ENCODE measurements at places on chromosomes 5 and 9.

DNA sequence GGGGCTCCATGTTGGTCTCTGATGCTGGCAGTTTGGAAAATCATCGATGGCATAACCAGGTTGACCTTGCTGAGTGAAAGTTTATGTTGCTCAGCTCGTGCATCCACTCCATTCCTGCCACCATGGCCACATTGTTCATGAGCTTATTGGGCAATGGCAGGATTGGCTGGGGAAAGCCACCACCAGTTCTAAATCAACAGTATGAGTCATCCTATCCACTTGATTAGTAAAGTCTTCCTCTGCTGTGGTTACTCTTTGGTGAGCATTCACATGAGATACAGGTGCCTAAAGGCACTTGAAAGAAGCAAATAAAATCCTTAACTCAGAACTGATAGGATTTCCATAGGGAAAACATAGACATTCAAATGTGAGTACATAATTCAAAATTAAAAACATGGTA lies 131.8 kb upstream of the FBN2 start:
- no peak for DNase-seq

DNA sequence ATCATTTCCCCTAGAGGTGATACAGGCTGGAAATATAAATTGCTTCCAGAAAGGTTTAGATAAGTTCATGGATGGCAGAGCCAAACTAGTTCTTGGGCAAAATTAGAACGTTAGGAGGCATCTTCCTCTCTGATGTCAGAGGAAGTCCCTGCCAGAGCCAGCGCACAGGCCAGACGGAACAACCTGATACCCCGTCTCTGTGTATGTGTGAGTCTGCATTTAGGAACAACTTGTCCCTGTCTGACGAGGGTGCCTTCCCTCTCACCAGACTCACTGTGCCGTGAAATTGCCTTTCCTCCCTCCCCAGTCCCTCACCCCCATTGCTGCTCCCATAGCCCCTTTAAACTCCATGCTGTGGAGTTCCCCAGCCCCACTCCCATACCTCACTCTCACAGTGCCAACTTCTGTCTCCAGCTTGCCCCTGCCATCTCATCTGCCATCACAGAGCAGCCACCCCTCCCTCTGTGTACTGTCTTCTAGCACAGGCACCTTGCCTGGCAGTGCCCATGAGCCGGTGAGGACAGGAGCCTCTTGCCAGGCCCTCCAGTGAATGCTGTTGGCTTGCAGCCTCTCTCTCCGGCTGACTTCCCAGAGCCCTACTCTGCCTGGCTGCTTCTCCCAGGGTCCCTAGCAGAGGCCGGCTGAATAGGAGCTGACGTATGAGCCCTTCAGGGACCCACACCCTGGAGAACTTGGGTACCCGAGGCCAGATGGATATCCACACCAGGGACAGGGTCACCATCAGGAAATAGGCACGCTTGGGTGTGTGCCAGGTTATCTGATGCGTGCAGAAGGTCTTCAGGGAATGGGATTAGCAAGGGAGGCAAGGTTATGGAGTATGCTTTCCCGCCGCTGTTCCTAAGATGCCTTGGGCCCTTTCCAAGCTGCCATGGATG lies 26.7 kb downstream of the UNC5A start:
- DNase-seq, result no peak

DNA sequence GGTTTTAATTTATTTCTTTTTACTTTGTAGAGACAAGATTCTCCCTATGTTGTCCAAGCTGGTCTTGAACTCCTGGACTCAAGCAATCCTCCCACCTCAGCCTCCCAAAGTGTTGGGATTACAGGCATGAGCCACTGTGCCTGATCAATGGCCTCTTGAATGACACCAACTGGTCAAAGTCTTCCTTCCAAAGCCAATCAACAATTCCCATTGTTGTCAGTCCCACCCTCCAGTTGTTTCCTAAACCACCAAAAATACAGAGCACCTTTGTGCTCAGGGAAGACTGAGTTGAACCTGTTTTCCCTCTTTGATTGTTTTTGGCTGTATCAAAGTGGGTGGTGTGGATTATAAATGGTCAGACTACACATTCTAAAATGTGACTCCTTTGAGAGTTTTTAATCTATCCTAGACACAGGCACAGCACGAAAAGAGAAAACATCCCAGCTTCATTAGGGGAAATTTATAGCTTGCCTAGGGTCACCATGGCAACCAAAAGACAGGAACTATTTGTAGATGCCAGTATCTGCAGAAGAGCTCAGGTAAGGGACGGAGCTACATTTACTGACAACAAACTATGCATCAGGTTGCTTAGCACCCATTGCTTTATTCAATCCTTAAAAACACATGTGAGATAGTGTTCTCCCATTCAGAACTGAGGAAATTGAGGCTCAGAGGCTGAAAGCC lies 27.6 kb upstream of the ATP6V1G1 start:
- no peak for DNase-seq

DNA sequence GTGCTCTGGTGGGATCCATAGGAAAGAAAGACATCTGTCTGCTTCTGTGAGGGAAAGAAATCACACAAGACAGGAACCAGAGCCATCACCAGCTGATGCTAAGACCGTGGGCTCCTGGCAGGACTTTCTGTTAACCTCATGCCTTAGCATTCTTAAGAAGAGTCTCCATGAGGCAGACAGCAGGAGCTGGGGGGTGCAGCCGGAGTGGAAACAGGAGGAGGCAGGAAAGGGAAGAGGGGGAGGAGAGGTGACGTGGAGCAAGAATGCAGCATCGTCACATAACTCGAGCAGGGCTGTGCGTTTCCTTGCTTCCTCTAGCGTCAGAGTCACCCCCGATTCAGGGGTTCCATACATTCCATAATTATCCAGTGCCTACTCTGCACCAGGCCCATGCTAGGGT lies 53.6 kb downstream of the ERGIC1 start:
- no peak for DNase-seq

GRCh38 chr9:84781931-84782866 lies 112.7 kb downstream of the NTRK2 start:
- DNase-seq, result no peak

GRCh38 chr5:16934677-16935153 lies 1.4 kb downstream of the MYO10 start:
- no peak for DNase-seq

DNA sequence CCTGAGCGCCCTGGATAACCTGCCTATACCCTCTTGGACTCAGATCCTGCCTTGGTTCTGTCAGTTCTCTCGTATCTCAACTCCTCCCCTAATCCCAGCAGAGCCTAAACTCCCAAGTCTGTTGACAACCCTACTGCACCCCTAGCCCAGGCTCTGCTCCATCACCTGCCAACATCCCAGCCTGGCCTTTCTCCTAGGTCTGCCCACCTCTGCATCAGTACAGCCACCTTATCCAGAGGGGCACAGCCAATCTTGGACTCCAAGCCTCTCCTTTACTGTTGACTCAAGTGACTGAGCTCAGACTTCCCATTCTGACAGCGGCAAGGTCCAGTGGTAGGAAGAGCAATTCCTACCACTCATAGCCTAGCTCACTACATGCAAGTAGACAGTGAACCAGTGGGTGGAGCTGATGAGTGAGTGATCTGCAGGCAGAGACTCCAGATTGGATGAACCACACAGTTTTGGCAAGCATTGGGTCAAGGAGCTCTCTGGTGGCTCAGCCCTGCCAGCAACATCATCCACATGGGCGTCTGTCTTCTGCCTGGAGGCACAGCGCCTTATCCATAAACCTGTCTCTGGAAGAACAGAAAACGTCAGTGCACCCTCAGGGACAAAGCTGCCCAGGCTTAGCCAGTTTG lies 26.5 kb downstream of the TRMO start:
- no peak for DNase-seq

DNA sequence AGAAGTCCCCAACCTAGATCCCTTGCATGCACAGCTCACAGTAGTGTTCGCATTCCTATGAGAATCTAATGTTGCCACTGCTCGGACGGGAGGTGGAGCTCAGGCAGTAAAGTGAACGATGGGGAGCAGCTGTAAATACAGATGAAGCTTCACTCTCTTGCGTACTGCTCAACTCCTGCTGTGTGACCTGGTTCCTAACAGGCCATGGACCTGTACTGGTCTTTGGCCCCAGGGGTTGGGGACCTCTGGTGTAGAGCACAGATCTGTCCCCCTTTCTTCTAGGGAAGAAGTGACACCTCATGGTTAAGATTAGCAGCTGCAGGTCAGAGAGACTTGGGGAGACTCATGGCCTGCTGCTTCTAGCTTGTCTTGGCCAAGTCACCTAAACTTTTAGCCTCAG lies 7.1 kb downstream of the ARHGEF28 start:
- no peak for DNase-seq

DNA sequence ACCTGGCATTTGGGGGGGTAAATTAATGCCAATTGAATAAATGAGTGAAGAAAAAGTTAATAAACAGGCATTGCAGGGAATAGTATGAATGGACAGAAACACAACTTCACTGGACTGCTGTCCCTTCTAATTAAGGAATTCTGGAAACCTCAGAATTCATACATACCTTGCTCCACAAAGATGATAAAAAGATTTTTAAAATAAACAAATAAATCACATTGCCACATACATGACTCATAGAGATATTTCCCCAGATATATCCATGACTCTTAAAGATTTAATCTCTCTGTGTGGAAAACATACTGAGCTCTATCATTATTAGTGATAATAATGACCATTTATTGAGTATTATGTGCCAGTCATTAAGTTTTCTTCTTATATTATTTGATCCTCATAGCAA lies 469.0 kb upstream of the MEF2C start:
- no peak for DNase-seq

DNA sequence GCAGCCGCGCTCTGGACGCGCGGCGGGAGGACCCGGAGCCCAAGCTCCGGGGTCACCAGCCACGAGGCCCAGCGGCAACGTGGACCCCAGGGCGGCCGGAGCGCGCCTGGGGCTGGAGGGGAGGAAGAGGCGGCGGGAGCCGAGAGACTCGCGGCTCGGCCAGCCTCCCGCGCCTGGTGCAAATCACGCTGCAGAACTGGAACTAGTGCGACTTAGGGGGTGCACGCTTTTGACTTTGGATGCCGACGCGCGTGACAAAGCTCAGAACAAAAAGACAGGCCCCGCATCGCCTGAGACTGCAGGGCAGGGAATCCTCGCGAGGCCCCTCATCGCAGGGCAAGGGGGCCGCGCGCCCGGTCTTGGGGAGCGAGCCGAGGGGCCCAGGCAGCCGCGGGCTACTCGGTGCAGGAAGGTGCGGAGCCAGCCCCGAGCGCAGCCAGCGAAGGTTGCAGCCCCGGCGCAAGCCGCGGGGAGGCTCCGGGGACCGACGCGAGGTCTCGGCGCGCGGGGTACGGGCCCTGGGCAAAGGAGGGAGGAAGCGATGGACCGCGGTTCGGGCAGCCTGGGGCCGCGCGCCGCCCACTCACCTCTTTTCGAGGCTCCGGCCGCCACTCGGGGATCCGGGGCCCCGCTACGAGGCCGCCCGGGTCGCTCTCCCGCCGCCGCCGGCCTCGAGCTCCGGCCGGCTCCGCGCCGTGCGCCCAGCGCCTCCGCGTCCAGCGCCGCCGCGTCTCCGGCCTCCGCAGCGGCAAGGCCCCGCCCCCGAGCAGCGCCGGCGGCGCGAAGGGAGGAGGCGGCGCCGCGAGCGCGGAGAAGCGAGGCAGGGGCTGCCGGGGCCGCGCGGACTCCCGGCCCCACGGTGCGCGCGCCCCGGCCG lies at the start of gene GOLM1:
Gene GOLM1, minus strand, starts transcription at position 735 of the 877 bp plus-strand sequence. CDS start 20,238 bp downstream, outside the sequence.
- no peak for DNase-seq

- DNase-seq, result no peak
Observed at GRCh38 chr9:2620919-2621721, 467 bp upstream of the VLDLR start.

DNA sequence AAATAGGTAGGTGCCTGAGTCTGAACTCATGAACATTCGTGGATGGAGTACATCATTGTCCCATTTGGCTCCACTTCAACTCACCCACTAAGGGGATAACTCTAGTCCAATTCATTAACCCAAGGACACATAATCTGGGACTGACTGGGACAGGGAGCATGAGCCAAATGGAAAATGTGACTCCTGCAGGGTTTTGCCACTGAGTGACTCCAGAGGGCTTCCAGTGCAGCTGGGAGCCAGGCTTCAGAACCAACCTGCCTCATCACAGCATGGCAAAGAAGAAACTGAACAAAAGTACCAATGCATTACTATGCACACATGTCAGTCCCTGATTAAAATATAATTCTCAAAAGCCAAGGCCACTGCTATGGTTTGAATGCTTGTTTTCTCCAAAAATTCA lies 159.7 kb upstream of the SNX2 start:
- DNase-seq, result no peak

DNA sequence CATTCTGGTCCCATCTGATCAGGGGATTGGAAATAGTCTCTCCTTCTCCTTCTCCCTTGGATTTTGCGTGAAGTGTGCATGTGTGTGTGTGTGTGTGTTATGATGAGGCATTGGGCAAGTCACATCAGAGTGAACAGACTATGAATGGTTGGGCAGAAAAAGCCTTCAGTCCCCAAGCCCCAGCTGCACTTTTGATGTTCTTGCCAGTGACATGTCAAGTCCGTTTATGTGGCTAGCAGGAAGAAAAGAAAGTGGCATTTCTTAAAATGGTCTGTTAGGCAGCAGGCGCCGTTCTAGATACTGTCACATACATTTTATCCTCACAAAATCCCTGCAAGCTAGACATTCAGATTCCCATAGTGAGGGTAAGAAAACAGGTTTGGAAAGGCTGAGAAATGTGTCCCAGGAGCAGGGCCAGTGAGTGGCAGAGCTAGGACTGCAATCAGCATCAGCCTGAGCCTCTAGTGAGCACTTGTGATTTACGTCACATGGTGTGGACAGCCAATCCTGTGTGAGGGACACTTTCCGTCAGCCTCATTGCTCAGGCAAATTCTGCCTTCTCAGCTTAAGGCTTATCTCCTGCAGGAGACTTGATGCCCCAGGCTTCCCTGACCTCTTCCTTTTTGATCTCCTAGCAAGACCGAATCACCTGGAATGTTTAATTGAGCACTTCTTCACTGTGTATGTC lies 60.4 kb downstream of the GLRA1 start:
- DNase-seq, result no peak

GRCh38 chr9:100027543-100027942 lies 71.3 kb downstream of the ERP44 start:
- DNase-seq, result no peak

DNA sequence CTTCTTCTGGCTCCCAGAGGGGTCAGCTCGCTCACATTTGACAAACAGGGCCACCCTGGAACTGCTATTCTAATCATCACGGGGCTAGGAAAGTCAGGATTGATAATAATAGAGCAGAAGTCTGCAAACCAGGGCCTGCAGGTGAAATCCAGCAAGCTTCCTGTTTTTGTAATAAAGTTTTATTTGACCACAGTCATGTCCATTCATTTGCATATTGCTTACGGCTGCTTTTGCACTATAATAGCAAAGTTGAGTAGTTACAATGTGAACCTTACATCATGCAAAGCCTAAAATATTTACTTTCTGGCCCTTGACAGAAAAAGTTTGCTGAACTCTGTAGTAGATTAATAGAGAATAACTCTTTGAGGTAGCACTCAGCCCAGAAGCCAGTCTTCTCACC lies 63.2 kb upstream of the CTXN3 start:
- DNase-seq, result no peak
